ENCODE measurements at places on chromosomes 4 and X.

GRCh38 chr4:6891436-6892170, 18.0 kb upstream of the TBC1D14 start:
- no peak for DNase-seq

DNA sequence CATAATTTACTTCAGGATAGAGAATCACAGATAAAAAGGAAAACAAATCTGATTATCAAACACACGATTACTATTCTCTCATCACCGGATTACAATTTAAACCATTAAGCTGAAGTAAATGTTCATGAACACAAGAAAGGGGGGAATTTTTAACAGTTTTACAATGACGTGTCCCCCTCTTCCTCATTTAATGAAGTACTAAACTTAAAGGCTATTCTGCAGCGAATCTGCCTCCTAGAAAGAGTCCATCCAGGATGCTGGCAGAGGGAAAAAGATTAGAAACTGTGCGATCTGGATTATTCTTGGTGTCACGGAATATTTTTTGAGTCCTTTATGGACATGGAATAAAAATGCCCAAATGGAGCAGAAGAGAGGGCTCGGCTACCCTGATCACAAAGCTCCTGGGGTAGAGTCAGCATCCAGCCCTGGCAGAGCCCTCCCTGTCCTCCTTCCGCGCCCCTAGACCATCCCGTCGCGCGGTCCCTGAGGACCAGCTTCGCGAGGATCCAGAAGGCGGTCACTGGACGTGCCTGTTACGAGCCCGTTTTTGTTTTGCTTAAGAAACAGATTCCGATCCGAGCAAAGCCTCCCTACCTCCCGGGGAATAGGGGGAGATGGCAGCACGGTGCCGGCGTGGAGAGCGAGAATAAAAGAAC, 1.2 kb downstream of the ELF2 start:
- no peak for DNase-seq

- peak; percentile 5 for DNase-seq
These were observed 977.8 kb downstream of the FSTL5 start for GRCh38 chr4:161186012-161186411.

GRCh38 chrX:72020788-72021187, 110.1 kb downstream of the NHSL2 start:
- no peak for DNase-seq

DNA sequence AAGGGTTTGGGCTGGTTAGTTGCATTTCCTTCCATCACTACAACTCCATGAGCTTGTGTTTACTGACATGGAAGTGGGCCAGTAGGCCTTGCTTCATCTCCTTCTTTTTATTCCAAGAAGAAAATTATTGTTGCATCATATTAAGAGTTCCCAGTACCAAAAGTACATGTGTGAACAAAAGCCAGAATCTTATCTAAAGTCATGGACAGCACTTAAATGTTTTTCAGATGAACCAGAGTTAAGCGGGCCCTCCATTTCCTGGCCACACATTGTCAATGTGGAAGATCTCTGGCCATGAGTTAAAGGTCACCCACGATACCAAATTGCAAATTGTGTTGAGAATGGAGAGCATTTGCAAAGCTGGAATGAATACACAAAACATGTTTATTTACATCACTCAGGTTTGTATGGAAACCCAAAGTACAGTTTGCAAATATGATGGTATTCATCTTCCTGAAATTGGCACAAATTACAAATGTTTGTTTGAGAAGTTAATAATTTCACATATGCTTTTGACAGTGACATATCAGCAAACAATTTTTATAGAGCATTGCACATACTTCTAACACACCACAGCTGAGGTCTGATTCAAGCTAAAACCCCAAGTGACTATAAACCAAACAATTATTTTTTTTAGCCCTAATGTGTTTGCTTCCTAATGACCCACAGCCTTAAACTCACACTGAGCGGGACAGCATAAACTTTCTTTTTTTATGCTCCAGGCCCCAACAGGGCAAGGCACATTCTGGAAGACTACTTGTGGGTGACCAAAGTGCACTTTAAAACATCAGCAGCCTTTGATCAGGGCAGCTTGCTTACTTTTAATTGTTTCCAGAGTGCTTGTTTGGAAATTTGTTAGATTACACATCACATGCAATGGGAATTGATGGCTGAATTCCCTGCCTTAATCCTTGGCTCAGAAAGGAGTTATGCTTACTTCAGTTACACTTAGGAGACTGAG, 502.9 kb upstream of the SLIT2 start:
- DNase-seq = peak; percentile 82

DNA sequence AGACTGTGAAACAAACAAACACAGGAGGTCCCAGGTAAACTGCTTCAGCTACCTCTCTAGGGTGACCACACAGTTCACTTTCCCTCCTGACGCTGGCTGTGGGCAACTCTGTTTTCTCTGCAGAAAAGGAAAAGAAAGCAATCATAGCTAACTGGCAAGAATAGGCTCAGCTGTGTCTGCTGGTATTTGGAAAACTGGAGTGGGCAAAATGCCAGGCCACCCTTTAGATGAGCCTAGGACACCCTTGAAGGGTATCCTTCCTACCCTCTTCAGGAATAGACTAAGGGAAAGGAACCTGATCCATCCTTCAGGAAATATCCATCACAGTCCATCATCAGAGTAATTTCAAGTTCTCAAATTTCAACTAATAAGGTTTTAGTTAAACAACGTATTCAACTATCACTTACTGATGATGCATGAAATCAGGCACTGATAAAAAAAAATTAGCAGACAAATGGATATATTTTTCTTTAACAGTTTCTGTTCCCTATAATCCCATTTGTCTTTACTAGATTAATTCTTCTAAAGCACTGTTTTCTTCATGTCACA, 60.9 kb downstream of the CAMK2D start:
- DNase-seq = no peak

- no peak for DNase-seq
These were observed 44.5 kb downstream of the TRIM2 start for GRCh38 chr4:153248641-153249198.

DNA sequence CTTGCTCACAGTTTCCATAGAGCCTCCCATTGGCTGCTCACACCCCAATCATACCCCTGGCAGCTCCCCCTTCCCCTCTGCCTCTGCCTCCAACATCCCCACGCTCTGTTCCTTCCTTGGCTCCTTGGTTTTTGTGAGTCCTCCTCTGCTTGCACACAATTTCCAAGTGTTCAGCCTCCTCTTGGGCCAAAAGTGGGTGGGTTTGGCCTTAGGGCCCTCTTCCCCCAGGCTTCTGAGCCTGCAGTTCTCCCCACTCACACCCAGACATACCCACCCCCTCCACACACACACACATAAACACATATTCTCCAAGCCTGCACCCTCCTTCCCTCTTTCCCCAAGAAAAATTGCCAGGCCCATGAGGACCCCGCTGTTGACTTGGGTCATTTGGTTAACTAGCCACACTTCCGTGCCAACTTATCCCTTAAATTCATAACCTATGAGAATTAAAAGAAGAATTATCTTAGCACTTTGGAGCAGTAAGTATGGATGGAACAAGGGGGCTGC, 4.5 kb downstream of the APLN start:
- no peak for DNase-seq

DNA sequence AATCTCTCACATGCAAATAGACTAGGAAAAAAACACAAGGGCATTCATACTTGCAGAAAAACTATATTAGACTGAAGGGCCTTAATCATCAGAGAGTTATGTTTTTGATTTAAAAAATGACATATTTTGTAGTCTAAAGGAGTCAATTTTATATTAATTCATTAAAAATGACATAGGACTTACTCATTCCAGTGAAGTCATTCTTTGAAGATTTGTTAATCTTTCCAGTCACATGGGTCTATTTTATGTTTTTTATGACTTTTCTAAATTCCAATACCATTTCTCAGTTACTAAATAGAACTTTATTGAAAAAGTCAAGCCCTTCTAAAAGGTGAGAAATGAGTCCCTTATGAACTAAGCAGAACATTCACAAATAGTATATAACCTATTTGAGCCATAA, 743.8 kb upstream of the INTU start:
- no peak for DNase-seq

DNA sequence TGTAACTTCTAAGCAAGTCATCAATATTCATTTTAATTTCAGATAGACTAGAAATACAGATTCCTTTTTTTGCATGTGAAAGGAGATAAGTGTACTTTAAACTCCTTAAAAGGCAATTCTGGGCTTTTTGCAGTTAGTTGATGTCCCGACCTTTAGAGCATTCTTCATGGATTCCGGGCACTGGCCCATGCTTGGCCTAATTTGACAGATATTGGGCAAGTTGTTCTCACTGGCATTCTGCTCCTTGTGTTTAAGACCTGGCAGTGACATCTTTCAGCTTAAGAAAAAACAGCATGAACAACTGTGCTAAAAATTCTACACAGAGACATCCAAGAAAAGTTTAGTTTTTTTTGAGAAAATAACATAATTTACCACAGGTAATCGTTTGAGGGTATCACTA, 1037.2 kb downstream of the PCDH18 start:
- no peak for DNase-seq

DNA sequence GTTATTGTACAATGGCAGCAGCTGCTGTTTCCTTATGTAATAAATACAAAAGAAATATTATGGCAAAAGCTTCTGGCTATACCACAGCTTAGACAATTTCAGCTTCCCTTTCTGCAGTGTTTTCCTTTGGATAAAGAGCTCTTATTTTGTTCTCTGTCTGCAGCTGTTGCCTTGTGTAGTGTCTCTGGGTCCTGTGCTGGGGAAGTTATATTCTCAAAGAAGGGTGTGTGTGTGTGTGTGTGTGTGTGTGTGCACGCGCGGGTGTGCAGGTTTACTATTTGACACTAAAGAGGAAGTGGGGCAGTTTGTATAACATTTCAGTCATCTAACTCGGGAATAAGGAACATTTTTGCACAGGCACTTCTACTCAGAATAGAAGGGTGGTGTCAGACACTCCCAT, 83.6 kb downstream of the REPS2 start:
- no peak for DNase-seq

DNA sequence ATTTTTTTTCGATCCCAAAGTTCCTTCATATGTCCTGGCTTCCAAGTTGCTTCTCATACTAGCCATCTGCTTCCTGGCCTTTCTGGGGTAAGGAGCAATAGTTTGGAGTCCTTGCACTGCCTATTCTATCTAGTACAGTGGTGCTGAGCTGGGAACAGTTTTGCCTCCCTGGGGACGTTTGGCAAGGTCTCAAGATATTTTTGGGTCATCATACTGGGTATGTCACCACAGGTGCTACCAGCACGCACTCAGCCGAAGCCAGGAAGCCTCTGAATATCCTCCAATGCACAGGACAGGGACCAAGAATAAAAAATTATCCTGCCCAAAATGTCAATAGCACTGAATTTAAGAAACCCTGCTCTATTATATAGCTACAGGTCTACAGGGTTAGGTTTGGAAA, 35.4 kb upstream of the TMSB15B start:
- DNase-seq = no peak

DNA sequence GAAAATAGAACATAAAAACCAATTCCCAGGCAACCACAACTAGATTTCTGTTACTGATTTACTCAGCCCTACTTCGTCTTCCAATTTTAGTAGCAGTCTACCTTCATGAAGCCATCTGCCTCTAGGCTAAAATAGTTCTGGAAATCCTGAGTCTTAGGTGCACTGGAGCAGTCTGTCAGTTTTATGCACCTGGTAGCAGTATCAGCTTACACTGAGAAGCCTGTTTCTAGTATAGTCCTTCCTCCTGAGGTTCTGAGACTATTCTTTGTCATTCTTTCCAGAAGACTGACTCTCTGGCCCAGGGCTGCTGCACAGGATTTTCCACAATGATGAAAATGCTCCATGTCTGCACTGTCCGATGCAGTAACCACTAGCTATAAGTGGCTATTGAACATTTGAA, 16.9 kb upstream of the HPRT1 start:
- DNase-seq = no peak

DNA sequence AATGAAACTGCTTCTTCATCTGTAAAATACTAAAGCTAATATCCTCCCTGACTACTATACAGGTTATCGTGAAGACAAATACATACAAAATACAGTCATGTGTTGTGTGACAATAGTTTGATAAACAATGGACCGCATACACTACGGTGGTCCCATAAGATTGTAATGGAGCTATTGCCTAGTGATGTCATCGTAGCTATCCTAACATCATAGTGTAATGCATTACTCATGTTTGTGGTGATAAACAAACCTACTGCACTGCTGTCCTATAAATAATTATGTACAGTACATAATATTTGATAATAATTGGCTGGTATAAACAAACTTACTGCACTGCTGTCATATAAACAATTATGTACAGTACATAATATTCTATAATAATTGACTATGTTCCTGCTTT, 5.6 kb upstream of the NEIL3 start:
- DNase-seq = no peak

- DNase-seq = no peak
These were observed 171.0 kb downstream of the GALNTL6 start for GRCh38 chr4:171983935-171984805.
